ENCODE measurements at places on chromosomes 7 and 10.

DNA sequence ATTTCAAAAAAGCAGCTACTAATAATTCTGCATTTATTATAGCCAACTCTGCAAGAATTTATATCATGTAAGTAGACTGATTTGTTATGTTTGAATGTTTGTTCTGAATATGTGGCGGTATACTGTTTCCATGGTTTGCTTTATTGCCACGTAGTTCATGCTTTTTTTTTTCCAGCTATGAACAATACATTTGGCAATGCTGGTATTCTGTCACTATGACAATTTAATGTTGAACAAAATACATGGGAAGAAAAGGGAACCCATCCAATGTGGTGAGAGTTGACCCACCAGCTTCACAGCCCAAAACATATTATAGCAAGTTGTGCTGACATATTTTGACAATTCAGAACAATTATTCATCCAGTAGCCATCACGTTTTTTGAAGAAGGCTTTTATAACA is 145.6 kb downstream of the CCDC71L start:
- no peak for DNase-seq

- no peak for DNase-seq
These were observed 48.7 kb downstream of the LSMEM1 start for GRCh38 chr7:112529521-112529920.

- no peak for DNase-seq
These were observed 173.9 kb downstream of the WNT2 start for GRCh38 chr7:117148971-117149370.

- no peak for DNase-seq
These were observed 70.2 kb downstream of the NOC3L start for GRCh38 chr10:94292434-94293090.

- no peak for DNase-seq
These were observed 3.2 kb downstream of the RSU1 start for GRCh38 chr10:16814012-16814411.

GRCh38 chr7:80614851-80615271 is 23.6 kb upstream of the CD36 start:
- DNase-seq: peak; percentile 32

DNA sequence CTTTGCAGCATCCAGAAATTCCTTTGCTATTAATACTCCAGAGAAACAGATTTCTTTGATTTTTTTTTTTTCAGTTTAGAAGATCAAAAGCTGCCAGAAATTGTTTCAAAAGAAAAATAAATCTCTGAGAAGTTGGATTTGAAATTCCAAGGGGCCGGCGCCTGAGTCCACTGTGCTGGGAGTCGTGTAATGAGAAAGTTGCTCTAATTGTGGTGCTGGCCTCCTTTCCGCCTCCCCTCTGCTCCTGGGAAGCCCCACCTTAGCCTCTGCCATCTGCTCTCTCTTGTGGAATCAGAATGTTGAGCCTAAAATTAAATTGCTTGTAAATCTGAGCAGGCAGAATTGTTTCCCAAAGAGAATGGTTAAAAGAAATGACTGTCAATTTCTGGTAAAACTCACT is 93.3 kb downstream of the EMX2 start:
- DNase-seq: peak; percentile 7

GRCh38 chr7:40493609-40494051 is 358.8 kb downstream of the SUGCT start:
- DNase-seq: no peak

DNA sequence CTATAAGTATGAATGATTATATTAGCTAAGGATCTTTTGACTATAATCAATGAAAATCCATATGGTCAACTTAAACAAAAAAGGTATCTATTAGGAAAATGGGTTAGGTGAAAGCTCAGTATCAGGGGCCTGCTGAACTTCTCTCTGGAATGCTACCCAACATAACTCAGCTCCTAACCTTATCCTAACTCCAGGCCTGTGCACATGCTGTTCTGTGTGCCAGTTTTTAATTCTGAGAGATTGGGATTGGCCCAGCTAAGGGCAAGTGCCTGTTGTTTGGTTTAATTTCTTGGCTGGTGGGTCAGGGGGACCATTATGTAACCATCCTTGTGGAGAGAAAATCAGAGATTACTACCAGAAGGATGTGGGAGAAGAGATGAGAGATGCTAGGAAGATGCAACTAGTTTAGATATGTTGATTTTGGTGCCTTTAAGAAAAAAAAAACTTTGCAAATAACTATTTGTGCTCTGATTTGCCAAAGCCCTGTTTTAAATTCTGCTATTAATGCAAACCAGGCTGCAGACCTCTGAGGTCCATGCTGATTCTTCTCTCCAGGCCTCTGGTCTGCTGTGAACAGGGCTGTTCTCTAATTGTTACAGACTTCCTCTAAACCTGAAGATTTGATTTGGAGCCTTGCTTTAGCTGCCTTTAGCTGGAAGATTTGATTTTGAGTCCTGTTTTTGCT is 23.9 kb upstream of the HDAC9 start:
- no peak for DNase-seq

GRCh38 chr7:50595491-50596102 is 30.4 kb upstream of the DDC start:
- peak; percentile 82 for DNase-seq

- DNase-seq: peak; percentile 44
These were observed 1.6 kb downstream of the TAC1 start for GRCh38 chr7:97733276-97734161.

DNA sequence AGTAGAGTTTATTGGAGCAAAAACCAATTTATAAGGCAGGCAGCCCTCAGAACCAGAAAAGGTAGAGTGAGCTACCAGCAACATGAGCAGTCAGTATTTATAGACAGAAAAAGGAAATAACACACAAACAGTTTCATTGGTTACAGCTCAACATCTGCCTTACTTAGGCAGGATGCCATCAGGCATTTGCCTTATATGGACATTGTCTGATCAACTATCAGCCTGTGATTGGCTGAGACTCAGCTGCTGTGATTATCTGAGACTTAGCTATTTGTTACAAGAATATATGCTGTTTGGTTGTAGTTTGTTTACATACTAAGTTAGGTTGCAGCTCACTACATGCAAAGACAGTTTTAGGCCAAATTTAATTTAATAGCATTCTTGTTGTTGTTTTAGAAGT is 60.4 kb upstream of the CDK1 start:
- peak; percentile 6 for DNase-seq

DNA sequence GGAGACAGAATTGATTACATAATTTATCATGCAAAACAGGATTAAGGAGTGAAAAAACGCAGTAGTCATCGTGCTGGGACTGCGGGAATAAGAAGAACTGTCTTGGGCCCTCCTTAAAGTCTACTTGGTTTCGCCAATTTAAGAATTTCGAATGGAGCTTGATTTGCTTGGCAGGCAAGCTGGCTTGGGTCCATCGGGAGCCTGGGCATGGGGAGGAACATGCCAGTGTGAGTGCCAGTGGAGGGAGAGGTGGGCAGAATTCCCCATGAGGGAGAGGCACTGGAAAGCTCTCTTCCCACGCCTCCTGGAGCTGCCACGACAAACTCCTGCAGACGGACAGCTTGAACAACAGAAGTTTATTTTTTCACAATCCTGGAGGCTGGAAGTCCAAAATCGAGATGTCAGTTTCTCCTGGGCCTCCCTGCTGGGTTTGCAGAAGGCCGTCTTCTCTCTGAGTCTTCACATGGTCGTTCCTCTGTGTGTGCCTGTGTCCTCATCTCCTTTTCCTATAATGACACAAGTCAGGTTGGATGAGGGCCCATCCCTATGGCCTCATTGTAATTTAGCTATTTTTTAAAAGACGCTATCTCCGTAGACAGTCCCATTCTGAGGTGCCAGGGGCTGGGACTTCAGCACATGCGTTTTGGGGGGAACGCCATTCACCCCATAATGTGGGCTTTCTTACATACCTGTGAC is 528.7 kb upstream of the DPP6 start:
- DNase-seq: no peak

GRCh38 chr10:1287487-1287886 is 231.3 kb downstream of the WDR37 start:
- DNase-seq: no peak

GRCh38 chr7:96041171-96041570 is 268.8 kb downstream of the DYNC1I1 start:
- no peak for DNase-seq

- DNase-seq: peak; percentile 11
These were observed 39.9 kb downstream of the KIF20B start for GRCh38 chr10:89741126-89741762.

GRCh38 chr7:121369462-121369861 is 26.6 kb downstream of the FAM3C start:
- peak; percentile 46 for DNase-seq

DNA sequence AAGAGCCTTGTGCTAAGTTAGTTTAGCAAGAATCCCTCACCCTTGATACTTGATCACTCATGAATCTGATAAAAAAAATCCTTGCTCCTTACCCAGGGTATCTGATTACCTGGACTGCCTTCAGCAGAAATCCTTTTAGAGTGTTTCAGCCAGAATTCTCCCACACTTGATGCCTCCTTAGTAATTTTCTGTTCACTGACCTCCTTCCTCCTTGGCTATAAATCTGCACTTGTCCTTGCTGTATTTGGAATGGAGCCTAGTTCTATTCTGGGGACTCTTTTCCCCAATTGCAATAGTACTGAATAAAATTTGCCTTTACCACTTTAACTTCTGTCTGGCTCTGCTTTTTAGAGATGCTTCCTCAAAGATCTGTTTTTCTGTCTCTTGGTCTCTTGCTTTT is 84.9 kb downstream of the RPS24 start:
- DNase-seq: no peak

Data from NCI-H69 (cell line).